ENCODE measurements at places on chromosomes 1 and 21.

DNA sequence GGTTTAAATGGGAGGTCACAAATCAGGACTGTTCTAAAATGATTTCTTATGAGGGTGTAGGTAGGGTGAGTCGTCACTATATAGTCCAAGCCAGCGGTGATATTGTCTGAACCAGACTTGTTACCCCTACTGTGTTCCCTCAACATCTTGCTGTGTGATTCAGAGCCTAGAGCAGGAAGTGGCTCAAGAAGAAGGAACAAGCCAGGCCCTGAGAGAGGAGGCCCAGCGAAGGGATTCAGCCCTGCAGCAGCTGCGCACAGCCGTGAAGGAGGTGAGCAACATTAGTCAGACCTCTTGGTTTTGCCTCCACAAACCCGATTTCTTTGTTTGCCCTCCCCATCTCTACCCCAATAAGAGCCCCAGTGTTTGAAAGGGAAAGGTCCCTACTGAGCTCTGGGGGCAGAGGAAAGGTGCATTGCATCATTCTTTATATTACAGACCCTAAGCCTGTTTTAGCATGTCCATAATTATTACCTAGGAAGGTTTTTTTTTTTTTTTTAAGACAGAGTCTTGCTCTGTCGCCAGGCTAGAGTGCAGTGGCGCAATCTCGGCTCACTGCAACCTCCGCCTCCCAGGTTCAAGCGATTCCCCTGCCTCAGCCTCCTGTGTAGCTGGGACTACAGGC lies 5.0 kb upstream of the SH3BGRL3 start:
- no peak for DNase-seq

DNA sequence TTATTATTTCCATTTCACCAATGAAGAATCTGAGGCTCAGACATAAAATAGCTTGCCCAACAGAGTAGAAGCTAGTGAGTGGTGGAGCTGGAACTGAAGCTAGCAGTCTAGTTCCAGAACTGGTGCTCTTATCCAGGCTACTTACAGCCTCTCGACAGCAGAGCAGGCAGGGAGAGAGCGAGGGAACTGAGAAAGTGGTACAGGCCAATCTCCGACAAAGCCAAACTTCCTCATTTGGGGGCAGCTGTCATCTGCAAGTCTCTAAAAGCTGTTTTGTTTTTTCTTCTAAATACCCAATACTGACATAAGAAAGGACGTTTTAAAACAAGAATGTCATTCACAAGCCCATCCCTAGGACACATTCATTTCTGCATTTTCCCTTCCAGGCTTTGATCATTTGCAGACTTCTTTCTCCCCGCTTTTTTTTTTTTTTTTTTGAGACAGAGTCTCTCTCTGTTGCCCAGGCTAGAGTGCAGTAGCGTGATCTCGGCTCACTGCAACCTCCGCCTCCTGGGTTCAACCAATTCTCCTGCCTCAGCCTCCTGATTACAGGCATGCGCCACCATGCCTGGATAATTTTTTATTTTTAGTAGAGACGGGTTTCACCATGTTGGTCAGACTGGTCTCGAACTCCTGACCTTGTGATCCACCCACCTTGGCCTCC lies 20.0 kb downstream of the YIPF1 start:
- DNase-seq, result no peak

- no peak for DNase-seq
Measured at GRCh38 chr1:200292699-200293098, 117.1 kb downstream of the ZNF281 start.

DNA sequence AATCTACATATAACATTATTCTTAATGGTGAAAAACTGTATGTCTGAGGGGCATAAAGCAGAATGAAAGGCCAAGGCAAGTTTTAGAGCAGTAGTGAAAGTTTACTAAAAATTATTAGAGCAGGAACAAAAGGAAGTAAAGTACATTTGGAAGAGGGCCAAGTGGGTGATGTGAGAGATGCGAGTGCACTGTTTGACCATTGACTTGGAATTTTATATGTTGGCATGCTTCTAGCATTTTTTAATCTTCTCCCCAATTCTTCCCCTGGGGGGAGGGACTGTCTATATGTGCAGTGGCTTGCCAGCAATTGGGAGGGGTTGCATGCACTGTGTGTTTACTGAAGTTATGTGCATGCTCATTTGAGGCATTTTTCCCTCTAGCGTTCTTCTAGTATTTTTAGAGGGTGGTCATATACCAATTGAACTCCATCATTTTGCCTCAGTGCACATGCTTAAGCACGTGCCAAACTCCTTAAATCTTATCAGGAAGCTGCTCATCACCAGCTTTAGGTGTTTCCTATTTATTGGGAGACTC lies 36.1 kb upstream of the SLC5A9 start:
- no peak for DNase-seq

DNA sequence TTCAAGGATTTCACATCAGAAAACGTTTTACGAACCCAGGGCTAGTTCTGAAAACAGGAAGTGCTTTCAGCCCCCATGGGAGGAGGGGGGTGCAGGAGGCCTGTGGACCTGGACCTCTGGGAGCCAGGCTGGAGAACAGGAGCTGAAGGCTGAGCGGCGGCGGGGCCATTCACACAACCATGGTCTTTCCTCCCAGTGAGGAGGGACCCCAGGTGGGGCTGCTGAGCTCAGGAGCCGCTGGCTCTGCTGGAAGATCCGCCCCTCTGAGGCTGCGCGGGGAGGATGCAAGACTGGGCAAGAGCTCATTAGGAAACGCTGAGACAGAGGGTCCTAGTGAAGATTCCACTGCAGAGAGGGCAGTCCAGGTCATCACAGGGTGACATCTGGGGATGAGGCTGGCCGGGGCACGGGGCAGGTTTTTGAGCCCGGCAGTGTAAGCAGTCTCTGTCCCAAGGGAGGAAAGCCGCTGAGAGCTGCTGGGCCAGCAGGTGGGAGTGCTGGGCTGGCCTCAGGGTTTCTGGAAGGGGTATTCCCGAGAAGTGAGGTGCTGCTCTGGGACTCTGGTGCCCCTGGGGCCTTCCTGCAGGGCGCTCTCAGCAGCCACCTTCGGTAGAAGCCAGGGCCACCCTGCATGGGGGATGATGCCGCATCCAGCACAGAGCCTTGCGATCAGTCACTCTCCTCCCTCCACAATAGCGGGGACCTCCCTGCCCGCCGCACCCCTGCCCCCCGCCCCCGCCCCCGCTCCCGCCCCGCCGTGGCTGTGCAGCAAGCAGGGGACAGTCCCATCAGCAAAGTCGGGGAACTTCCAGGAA lies 7.5 kb downstream of the MX2 start:
- DNase-seq, result no peak

DNA sequence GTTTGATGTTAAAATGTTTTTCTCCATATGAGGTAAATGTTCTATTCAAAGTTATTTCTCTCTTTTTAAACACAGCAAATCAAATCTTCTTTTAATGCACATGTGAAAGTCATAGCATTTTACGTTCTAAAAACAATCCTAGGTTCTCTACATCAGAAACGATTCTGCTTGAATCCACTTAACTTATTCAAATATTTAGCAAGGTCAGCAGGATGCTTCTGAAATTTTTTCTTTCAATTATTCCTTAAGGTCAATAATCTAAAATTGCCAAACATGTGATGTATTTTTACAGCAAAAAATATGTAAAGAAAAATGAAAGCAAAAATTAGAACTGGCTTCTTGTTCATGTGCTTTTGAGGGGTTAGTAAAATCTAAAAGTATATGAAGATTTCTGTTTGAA lies 106.7 kb downstream of the TM2D1 start:
- DNase-seq, result no peak

- no peak for DNase-seq
Measured at GRCh38 chr1:171654201-171654941, 1.9 kb upstream of the MYOC start.

- DNase-seq, result no peak
Measured at GRCh38 chr1:117942293-117942692, 12.8 kb downstream of the WDR3 start.

Data from RPMI8226 (cell line).